Endodermal cell (in vitro differentiated cells): ENCODE measurements at places on chromosomes 3 and 15. TPM values are rescaled to one million over a fixed set of nuclear protein-coding genes. Genes with fewer than 3 reads are reported as not detected.

The TM4SF4 gene
- total RNA-seq = not detected in 3 replicates

The PLAAT1 gene
- total RNA-seq = 3.1 to 9.2 TPM (median 3.7 TPM) in 3 replicates

The SLC22A14 gene
- not detected in 2 replicates for total RNA-seq

The SOX2 gene
- 1.8 to 3.7 TPM (median 2.5 TPM) in 3 replicates for total RNA-seq

The ANKRD63 gene
- total RNA-seq = not detected in 3 replicates

The NEK11 gene
- total RNA-seq = 5.5 and 6.0 TPM in 2 replicates

The LOXL1 gene
- total RNA-seq = 16.6 and 21.3 TPM in 2 replicates

The MLF1 gene
- total RNA-seq = 43.8 to 47.9 TPM (median 43.8 TPM) in 3 replicates

The TMEM266 gene
- total RNA-seq = 2.0 to 2.7 TPM (median 2.2 TPM) in 3 replicates

The HYAL3 gene
- total RNA-seq = 2.6 TPM in 2 replicates

The GPX1 gene
- total RNA-seq = 153 to 178 TPM (median 172 TPM) in 3 replicates

The ATP8B4 gene
- 0.14 to 0.95 TPM (median 0.32 TPM) in 3 replicates for total RNA-seq

The A4GNT gene
- total RNA-seq = not detected in 2 replicates

The NR1I2 gene
- 0.18 and 0.29 TPM in 2 replicates for total RNA-seq

The RHOV gene
- 1.8 and 2.5 TPM in 2 replicates for total RNA-seq

The CPA3 gene
- not detected in 3 replicates for total RNA-seq

The NPHP3 gene
- total RNA-seq = 15.1 and 15.7 TPM in 2 replicates

The HIGD2B gene
- not detected in 3 replicates for total RNA-seq

The RASGRF1 gene
- total RNA-seq = 0.05 and 0.20 TPM in 2 replicates

The MESP2 gene
- 1.3 to 1.9 TPM (median 1.6 TPM) in 3 replicates for total RNA-seq

The CASR gene
- 0.02 and 0.04 TPM in 2 replicates for total RNA-seq

The IL16 gene
- total RNA-seq = 0.20 and 0.24 TPM in 2 replicates

The DNAJA4 gene
- total RNA-seq = 2.2 to 4.9 TPM (median 3.8 TPM) in 3 replicates

The ECE2 gene
- 0.11 TPM in 1 of 2 replicates, not detected in the other for total RNA-seq

The TNFAIP8L3 gene
- 0.27 and 0.31 TPM in 2 replicates for total RNA-seq

The CNTN6 gene
- 0.14 and 0.31 TPM in 2 replicates for total RNA-seq

The POC1A gene
- 19.7 and 20.1 TPM in 2 replicates for total RNA-seq

The ETFA gene
- total RNA-seq = 141 and 142 TPM in 2 replicates

The CLRN1 gene
- total RNA-seq = not detected in 3 replicates

The EHD4 gene
- 12.5 to 17.3 TPM (median 16.9 TPM) in 3 replicates for total RNA-seq

The TMEM87A gene
- 33.7 to 35.3 TPM (median 34.9 TPM) in 3 replicates for total RNA-seq

The EPHB1 gene
- 2.4 and 3.6 TPM in 2 replicates for total RNA-seq

The DAZL gene
- total RNA-seq = not detected in 3 replicates

The HHLA2 gene
- not detected in 2 replicates for total RNA-seq

The DUOXA2 gene
- total RNA-seq = 2.3 TPM in 1 of 3 replicates, not detected in the others

The GOLGA6L2 gene
- total RNA-seq = not detected in 2 replicates

The CLDN16 gene
- total RNA-seq = 0.38 and 0.40 TPM in 2 replicates

The OPA1 gene
- total RNA-seq = 61.5 and 64.1 TPM in 2 replicates

The HHATL gene
- total RNA-seq = not detected in 2 replicates

The STXBP5L gene
- total RNA-seq = 0.97 and 1.6 TPM in 2 replicates

The LRTM1 gene
- not detected in 3 replicates for total RNA-seq

The ASTE1 gene
- 6.4 and 6.7 TPM in 2 replicates for total RNA-seq

The NOX5 gene
- 0.05 to 0.08 TPM in 2 of 3 replicates, not detected in the other for total RNA-seq

The CLSTN2 gene
- 0.13 to 0.59 TPM (median 0.23 TPM) in 3 replicates for total RNA-seq
